ENCODE measurements at places on chromosomes 7 and 10.

DNA sequence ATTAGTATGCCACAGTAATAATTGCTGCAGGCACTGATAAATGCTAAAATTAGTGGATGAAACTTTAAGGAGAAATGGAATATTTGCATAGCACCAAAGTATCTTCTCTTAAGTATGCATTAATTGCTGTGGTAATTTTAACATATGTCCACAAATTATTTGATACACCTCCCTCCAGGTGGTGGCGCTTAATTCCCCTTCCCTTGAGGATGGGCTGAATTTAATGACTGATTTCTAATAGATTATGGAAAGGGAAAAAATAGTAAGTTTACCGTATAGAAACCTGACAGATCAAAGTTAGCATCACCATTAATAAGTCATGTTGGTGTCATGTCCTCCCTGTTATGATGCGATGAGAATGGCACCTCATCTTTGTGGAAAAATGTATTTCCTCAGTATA lies 519.2 kb downstream of the TFEC start:
- no peak for DNase-seq

DNA sequence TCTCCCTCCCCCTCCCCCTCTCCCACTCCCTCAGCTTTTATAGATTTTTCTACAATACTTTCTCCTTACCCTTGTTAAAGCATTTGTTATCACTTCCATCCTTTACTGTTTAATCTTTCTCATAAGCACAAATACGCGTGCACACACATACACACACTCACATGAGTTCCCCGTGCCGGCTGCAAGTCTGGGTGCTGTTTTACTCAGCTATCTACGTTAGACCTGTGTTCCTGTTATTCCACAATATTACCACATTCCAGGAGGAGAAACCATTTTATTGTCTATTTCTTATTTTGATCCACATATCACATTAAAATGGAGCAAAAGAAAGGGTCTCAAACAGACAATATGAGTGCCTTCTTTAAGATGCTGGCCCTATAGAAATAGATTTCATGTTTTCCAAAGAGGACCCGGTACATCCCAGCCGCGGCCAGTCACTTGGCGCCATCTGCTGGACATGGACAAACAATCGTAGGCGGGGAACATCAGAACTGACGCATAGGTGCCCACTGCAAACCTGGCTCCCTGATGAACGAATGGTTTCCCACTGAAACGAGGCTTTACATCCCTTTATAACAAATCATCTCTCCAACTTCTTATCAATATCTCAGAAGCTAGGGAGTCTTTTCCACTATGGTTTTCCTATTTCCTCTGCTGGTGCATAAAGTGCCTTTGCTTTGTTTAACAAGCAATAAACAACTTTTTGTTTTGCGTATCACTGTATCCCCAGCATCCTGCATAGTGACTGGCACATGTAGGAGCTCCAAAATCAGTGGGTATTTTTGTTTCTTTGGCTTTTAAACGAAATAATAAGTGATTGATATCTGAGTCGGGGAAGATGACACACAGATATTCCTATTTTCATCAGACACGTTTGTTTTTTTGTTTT lies 25.2 kb upstream of the OPTN start:
- DNase-seq = peak; percentile 25

- no peak for DNase-seq
Measured at GRCh38 chr10:129058664-129059155, 408.3 kb upstream of the MGMT start.

DNA sequence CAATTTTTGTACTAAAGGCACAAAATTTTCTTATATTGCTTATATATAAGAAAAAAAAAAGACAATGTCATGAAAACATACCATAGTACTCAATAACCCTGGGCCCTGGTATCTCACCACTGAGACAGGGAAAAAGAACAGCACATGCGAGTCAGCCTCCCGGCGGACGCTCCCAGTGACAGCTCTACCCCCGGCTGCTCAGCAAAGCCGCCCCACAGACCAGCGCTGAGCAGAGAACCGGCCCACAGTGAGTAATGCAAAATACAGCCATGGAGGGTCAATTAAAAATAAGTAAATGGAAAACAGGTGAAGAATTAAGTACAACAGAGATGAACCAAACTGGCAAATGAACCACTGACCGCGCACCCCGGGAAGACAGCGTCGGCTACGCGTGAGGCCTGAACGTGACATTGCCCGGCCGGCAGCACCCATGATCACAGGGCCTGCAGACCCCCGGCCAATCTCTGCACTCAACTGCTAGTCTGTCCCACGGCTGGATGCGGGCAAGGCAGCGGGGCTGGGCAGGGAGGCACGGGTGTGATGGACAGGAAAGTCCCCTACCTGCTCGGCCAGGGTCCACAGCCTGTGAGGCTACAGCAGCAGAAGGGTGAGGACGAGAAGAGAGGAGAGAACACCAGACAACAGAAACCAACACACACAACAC lies 175.9 kb downstream of the ZMYND11 start:
- DNase-seq = peak; percentile 36

DNA sequence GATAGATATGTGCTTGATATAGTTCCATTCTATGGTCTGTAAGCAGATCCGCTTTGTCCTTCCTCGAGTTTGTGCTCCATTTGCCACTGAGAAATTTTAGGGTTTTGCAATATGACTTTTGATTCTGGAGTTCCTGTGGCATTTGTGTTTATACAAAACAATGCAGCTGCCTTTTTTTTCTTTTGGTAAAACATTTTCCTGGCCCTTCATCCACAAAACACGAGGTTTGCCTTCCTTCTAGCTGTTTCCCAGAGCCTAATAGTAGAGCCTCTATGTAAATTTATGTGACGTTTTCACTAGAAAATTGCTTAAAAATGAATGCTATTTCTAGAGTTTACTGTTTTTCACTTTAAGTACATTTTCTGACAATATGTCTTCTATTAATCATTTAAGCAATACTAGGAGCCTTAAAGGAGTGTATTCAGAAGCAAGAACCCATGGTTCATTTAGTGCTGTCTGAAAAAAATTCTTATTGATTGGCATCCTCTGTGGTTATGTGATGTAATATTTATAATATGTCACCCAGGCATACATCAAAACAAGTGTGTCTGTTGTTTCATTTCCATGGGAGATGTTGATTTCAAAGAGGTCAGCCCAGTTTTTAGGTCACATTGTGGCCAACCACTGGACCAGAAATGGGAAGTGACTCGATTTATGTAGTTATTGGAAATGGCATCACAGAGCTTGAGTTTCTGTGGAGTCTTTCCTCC lies 618.3 kb downstream of the LRMDA start:
- no peak for DNase-seq

- no peak for DNase-seq
Measured at GRCh38 chr10:96585736-96586418, 935 bp downstream of the TM9SF3 start.

- no peak for DNase-seq
Measured at GRCh38 chr10:57844387-57844998, 423.2 kb downstream of the IPMK start.

Measured in fibroblast of skin of left quadriceps (primary cell).